Activated CD4-positive, alpha-beta T cell treated with anti-CD3 and anti-CD28 coated beads for 24 hours (primary cell): ENCODE measurements at places on chromosomes 6 and 20.
A peak's percentile ranks its signal among the peaks of the same experiment; 100 is the strongest.

GRCh38 chr6:80165143-80165542, 58.7 kb downstream of the BCKDHB start:
- no peak for DNase-seq

DNA sequence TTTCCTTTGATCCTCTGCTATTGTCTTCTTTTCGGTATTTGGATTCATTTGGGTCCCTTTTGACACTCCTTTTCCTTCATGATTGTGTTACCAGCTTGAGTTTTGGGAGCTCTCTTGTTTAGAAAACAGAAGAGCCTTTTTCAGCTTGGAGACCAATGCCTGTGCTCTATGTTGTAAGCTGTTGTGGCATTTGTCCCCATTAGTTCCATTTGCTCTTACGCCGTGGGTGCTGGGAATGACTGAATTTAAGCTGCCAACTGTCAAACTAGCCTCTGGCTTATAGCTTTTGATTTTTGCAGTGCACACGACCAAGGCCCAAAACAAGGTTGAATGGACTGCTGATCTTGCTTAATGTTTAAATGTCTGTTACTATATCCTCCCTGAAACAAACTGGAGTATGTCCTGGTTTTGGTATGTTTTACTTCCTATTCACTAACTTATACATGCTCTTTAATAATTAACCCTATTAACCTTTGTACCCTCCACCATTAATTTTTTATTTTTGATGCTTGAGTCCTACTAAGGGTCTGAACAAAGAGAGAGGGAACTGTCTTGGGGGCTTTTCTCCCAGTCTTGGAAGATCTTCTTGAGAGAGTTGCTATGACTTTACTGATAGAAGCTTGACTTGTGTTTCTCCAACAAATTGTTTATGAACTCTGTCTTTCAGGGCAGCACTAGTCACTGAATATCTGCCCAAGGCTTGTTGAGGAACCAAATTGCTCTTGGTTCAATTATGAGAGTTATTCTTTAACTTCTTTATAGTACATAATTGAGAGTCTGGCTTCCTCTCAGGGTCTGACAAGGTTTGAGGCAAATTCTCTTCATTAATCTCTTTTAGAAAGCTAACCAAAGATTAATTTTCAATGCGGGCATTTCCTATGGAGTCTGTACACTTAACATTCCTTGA, 100.3 kb upstream of the SIRPG start:
- no peak for DNase-seq

GRCh38 chr20:49641683-49642656, 71.7 kb downstream of the B4GALT5 start:
- DNase-seq, result no peak

DNA sequence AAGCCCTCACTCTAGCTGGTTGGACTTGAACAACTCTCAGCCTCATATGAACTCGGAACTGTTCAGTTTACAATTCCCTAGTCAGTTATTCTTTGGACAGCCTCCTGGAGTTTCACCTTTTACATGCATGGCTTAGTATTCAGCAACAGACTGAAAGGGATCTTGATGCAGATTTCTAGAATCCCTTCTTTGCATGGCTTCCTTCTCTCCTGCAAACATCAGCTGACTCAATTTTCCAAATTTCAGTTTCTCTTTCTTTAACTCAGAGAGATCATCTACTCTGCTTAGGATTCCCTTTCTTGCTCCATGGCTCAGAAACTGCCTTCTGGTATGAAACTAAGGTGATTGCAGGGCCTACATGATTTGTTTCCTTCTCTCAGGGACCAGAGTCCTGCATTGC, 99.6 kb downstream of the CEP57L1 start:
- no peak for DNase-seq

GRCh38 chr6:104325341-104326172, 534.2 kb downstream of the HACE1 start:
- no peak for DNase-seq

DNA sequence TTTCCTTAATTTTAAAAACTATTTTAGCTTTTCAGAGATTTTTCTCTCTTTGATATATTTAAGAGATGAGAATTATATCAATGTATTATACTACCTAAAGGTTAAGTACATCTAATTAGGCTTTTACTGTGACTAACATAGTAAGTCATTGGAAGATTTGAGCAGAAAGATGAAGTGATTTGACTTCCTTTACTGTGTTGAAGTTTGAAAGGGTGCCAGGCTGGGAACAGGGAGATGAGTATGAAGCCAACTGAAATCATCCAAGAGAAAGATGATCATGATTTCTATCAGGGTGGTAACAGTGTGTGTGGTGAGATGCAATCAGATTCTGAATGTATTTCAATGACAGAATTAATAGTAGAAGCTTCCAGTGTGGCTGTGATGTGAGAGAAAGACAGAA, 87.3 kb downstream of the TRDN start:
- no peak for DNase-seq

- DNase-seq, result no peak
Observed at GRCh38 chr6:36149476-36149875, 19.2 kb downstream of the MAPK13 start.

GRCh38 chr6:157148391-157149323, 174.7 kb downstream of the TMEM242 start:
- DNase-seq, result no peak

- no peak for DNase-seq
Observed at GRCh38 chr20:50213531-50214106, 23.0 kb downstream of the CEBPB start.

GRCh38 chr6:157962601-157963302, 18.9 kb upstream of the SYNJ2 start:
- DNase-seq, result no peak

DNA sequence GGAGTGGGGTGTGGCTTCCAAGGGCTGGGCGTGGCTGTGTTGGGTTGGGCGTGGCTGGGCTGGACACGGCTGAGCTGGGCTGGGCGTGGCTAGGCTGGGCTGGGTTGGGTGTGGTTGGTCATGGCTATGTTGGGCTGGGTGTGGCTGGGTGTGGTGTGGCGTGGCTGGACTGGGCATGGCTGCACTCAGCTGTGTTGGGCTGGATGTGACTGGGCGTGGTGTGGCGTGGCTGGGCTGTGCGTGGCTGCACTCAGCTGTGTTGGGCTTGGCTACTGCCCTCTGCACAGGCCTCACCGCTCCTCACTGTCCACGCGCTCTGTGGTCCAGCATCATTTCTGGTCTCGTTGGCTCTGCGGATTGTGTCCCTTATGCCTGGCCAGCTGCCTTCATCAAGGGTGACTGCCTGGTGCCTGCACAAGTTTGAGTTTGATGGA, 43.5 kb upstream of the SLCO4A1 start:
- no peak for DNase-seq

GRCh38 chr20:34222208-34222607, 19.0 kb upstream of the ASIP start:
- DNase-seq, result no peak

- DNase-seq, result no peak
Observed at GRCh38 chr20:56736285-56736857, 107.3 kb downstream of the TFAP2C start.

DNA sequence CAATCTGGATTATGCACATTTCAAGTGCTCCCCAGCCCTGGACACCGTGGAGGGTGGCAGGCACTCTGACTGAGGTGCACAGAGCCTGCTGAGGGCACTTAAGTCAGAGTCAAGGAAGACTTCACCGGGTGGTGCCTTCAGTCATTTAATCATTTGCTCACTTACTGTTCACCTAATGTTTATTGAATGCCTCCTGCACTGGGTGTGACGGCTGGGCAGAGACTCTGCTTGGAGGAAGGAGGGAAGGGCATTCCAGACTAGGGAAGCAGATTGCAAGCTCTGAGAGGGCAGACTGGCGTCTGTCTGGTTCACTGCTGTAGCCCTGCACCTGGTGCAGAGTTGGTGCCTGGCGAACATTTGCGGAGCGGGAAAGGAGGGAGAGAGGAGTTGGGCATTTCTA, 54.2 kb upstream of the FAM83D start:
- no peak for DNase-seq

DNA sequence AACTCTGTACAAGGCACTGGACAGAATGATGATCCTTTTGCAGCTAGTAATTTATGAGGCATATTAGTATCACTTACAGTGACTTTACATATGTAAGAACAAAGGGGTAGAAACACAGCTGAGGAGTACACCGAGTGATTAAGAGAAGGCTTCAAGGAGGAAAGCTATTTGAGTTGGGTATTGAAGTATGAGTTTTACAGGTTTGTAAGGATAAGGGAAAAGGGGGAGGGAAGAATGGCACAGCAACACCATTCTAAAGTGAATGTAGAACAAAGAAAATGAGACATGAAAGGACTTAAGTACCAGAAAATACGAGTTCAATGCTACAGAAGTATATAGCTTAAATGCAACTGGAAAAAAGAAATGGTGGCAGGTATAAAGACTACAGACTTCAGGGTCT, 5.5 kb downstream of the CDK19 start:
- no peak for DNase-seq

GRCh38 chr20:44990425-44990824, 24.1 kb downstream of the STK4 start:
- peak; percentile 41 for DNase-seq

GRCh38 chr6:42041481-42042053, 8.8 kb upstream of the TAF8 start:
- no peak for DNase-seq

DNA sequence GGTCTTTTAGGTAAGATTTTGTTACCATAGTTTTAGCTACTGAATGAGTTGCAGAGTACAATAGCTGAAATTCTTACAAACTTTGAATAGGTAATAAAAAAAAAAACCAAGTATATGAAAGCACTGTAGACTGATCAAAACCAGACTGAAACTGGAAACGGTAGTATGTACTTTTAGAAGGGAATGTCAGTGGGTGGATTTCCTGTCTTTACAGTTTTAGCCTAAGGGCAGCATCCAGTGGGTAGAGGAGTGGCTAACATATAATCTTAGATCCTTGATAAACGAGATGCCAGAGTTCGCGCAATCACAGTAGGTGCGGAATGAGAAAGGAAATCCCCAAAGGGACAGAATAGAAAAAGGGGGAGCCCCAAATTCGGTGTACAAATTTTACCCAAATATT, 385.9 kb upstream of the RUNX2 start:
- no peak for DNase-seq

GRCh38 chr6:28349344-28349891, 329 bp upstream of the ZKSCAN3 start:
- no peak for DNase-seq

DNA sequence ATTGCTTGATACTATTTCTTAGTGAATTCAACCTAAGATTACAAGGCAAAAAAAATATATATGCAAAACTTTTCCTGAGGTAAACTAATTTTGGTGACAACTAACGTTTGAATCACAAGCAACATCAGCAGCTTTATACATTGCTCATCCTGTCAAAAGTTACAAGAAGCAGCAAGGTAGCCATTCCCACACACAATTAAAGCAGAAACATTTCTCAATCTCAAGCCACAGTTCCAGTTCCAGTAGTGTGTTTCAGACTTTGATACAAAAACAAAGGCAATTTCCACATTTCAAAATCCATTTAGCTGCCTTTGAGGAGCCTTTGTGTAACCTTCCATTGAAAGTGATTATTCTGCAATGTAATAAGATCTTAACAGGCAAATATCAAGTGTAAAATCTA, 191.0 kb downstream of the WDR27 start:
- DNase-seq, result no peak

DNA sequence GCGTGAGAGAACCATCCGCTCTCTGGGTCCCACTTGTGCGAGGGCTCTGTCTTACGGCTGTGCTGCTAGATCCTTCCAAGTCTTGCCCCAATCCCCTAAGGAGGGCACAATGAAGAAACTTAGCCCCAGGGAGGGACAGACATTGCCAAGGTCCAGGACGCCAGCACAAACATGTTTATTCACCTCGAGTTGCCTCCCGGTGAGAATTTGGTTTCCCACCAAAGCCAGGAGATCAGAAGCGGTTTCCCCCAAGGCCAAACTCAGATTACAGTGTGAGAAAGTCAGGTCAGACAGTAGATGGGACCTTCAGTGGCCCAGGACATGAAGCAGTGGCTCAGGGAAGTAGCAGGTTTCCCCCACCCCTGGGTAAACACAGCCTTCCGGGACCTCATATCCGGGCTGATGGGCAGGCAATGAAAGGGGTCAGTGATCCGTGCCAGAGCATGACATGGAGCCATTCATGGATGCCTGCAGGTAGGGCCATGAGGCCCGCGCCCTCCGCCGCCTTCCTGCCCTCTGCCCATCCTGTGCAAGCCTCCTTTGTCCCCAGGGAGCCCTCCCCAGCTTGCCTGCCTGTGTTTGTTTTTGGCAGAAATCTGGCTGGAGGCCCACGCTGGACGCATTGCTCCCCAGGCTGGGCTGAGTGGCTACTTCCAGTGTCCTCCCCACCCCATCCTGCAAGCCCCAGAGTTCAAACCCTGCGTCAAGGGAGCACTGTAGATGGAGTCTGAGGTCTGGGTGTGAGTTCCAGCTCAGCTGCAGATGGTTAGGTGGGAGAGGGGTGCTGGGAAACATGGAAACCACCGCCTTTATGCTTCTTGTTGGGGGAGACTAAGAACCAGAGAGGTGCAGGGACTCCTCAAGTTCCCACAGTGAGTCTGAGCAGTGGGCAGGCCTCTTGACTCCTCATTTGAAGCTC, 2.0 kb downstream of the BPIFB2 start:
- no peak for DNase-seq

GRCh38 chr20:57040466-57040865, 226.0 kb downstream of the BMP7 start:
- DNase-seq, result no peak

DNA sequence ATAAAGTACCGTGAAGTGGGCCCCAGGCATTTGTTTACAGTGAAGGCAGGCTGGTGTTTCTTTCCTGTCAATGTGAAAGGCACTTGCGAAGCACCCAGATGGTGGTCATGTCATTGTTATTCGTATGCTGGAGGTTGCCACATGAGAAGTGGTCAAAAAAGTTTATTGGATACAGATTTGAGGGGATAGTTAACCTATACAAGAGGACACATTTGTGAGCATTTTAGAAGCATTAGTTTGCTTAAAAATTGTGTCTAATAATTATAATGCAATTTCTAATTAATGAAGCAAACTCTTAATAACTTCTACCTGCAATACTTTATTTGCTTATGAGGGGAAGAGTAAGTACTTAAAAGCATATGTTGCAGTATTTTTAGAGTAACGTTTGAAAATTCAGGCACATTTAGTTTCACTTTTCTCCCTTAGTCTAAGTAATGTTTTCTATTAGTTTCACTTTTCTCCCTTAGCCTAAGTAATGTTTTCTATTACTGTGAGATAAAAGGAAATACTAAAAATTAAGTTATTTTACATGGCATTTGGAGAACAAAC, 120.7 kb upstream of the CLDN20 start:
- no peak for DNase-seq

GRCh38 chr6:159681191-159681880, 11.7 kb downstream of the SOD2 start:
- no peak for DNase-seq

DNA sequence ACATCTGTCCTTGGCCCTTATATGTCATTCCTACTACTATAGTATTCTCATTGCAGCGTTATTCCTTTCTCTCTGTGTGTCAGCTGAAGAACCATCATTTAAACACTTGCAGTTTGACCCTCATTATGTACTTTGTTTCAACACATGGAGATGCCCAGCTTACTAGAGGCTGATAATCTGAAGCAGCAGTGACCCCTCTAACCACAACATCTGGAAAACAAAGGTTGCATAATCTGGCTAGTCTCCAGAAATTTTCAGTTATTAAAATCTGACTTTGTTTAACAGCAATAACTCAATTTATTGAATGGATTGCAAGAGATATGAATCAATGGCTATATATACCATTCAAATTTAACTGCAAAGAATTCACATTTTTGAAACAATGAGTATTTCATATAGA, 6.6 kb upstream of the PHIP start:
- no peak for DNase-seq
